ENCODE measurements at places on chromosomes 7 and 10. TPM values are rescaled to one million over a fixed set of nuclear protein-coding genes. Genes with fewer than 3 reads are reported as not detected.

- DNase-seq, result no peak
Measured at GRCh38 chr7:41313171-41313570, 389.7 kb downstream of the INHBA start.

GRCh38 chr10:11298116-11298515 lies 280.4 kb downstream of the CELF2 start:
- DNase-seq, result no peak

The SORCS1 gene
- total RNA-seq, result 1.5 TPM

DNA sequence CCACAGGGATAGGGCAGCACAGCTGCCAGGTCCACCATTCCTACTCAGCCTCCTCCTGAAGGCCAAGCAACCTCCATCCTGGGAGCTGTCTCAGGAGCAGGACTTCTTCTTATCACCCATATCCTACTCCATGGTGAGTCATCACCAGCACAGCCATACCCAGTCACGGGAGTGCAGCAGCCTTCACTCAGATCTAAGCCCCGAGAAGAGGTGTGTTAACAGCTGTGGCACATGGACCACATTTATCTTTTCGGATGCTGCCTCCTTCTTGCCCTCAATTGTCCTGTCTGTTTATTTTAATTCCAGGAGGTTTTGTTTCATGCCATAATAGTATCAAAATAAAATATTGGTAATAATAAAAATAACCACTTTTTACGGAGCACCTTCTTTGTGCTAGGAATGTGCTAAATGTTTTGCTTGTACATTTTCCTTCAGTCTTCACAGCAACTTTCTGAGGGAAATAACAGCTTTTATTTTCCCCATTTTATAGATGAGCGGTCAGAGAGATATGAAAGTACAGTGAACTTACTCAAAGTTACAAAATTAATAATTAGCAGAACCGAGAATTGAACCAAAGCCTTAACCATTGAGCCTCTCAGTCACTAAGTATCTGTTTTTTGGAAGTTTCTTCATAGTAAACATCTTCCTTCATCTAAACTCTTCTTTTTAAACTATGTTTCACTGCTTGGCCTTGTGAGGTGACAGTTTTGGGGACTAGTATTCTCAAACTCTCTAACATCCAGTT lies 2.5 kb upstream of the KEL start:
- no peak for DNase-seq

DNA sequence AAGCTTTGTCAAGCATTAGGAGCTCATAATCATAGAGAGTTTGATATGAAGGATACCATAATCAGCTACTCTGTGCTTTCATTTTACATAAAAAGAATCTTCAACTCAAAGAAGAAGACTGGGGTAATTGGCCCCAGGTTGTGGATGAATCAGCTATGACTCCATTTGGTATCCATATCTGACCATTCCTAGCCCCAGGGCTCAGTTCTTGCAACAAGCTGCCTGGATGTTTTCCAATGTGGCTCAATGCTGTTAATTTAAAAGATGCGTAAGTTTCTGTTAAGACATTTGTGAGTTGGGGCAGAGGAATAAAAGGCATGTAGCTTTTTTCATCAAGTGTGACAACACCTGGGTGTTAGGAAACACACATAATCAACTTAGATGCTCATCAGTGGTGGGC lies 951.1 kb downstream of the NRG3 start:
- DNase-seq, result no peak

DNA sequence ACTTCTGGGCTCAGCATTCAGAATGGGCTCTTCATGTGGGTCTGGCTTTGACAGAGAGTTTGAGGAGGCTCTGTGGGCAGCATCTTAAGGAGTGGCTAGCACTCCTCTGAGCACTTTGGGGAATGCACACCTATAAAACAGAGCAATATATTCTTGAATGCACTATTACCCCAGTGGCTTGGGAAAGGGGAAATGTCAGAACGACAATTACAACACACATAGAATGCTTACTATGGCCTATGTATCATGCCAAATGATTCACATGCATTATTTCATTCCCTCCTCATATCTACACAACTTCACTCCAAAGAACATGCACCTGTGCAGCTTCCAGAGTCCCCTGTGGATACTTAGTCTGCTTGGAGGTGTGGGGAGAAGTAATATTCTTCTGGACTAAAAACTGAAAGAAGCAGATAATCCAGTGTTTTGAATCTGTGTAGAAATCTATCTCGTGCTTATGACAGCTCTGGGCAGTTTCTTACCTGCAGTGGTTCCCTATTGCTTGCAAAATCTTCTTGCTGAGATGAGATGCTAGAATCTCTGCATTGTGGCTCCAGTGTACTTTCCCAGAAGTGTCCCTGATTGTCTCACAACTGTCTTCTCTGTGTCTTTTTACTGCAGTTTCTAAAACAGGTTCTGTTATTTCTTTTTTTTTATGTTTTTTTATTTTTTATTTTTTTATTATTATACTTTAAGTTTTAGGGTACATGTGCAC lies 5.5 kb upstream of the MGAM start:
- DNase-seq, result no peak

The AZGP1 gene
- total RNA-seq, result 197 TPM

All from pancreas (tissue), 10 donors.